ENCODE measurements at places on chromosomes 12 and 14.
A peak's percentile ranks its signal among the peaks of the same experiment; 100 is the strongest.

DNA sequence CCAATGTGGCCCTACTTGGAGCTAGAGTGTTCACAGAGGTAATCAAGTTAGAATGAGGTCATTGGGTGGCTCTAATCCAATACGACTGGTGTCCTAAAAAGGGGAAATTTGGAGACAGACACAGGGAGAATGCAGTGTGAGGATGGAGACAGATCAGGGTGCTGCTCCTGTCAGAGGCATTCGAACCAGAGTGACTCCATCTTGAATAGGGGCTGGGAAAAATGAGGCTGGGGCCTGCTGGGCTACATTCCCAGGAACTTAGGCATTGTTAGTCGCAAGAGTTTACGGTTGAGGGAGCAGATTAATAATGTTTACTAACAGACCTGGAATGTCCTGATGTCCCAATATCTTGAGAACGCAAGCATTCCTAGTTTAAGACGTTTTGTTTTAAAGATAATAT is 20.2 kb downstream of the TNFAIP2 start:
- no peak for DNase-seq

DNA sequence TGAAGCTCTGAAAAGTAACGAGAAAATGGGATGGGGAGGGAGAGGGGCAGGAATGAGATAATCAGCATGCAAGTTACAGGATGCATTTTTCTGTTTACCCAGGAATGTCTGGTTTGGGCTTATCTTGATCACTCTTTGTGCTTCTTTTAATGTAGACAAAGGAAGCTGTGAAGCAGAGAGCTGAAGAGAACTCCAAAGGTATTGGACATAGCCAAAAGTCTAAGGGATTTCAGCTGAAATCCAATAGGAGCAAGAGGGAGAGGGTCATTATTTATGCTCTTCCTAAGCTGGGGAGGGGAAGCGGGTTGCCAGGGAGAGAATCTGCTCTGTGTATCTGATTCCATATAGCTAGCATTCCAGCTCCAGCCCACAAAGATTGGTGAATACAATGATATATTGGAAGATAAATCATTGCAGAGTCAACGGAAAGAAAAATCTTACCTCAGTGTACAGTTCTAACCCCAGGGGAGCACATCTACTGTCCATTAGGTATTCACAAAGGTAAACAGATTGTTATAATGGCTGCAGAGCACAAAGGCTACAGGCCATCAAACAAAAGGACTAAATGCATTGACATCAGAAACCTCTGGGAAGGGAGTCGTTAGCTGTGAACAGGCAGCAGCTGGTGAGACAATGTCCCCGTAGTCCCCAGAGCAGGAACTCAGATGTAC is 61.0 kb upstream of the PELI2 start:
- DNase-seq: no peak

DNA sequence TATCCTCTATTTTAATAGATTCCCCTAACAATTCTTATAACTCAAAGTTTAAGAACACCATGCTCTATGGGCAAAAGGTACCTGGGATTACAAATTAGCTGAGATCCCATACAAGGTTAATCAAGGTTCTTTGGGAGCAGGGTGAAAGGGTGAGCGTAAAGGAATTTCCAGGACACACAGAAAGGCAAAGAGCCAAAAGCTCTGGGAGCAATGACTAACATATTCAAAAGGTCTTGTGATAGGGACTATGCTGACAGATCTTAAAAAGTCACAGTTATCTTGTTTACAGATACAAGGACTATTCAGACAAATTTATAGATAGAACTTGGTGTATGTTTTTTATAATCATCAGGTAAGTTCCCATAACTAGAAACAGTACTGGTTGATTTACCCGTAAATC is 19.5 kb upstream of the PPFIBP1 start:
- no peak for DNase-seq

- DNase-seq: peak; percentile 19
Measured at GRCh38 chr12:123937707-123938591, 34.7 kb downstream of the CCDC92 start.

DNA sequence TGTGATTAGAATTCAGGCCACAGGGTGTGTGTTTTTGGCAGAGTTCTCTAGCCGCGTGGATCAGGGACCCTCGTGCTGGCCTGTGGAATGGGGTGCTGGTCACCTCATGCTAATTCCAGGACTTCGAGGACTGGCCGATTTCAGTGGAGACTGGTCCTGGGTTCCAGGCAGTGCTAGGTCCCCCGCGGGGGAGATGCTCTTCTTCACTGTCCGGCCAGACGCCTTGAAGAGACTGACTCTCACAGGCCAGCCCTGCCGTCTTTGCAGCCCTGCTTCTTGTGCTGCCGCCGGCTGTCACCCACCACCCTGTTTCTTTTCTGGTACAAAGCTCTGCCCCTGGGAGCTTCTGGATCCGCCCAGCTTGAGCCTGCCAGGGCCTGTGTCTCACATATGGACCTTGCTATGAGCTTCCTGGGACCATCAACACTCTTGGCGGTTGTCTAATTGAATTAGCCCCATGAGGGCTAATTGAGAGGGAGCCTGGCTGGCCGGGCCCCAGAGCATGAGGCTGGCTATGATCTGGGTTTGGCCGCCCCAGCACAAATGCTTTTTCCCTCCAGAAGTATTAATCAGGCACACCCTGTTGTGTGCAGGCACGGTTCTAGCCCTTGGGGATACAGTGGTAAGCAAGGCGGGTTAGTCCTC is 8.2 kb downstream of the MLXIP start:
- no peak for DNase-seq

DNA sequence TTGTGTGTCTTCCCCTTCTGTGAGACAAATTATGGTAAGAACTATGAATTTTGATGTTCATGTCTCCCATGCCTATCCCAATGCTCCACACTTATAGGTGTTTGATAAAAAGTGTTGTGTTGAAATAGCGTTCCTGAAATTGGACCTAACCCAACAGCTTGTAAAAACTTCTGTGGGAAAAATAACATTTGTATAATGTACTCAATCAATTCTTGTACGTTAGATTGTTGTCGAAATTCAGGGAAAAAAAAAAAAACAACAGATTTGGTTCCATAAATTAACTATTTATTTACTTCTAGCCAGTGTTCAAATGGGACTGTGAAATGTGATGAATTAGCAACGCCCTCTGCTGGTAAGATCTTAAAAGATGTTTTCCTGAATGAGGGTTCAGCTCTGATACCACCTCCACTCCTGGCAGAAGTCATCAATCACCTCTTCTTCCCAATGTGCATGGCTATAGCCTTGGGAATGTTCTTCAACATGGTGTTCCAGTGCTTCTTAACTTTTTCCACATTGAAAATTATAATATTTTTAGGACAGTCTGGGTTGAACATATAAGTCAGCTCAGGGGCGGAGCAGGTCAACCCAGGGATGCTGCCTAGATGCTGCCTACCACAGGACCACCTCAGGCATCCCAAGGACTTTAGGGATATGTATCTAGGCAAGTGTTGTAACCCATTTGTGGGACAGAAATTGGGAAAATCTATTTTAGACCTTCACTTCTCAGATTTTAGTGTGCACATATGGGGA is 170.6 kb downstream of the OTOGL start:
- no peak for DNase-seq

DNA sequence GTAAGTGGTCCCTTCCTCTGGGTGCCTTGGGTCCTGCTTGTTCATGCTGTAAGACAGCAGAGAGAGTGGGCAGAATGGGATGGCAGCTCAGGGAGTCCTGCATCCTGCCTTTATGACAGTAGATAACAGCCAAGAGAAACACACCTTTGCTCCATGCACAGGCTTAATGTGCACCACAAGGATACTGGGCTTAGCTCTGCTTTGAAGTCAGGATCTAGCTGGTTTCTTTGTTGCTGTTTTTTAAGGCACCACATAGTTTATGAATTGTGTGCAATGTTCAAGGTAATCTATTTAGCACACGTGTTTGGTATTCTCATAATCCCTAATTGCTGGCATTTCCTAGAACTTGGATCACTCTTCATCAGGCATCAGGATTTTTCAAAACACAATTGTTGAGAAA is 239.5 kb upstream of the DCN start:
- DNase-seq: no peak

DNA sequence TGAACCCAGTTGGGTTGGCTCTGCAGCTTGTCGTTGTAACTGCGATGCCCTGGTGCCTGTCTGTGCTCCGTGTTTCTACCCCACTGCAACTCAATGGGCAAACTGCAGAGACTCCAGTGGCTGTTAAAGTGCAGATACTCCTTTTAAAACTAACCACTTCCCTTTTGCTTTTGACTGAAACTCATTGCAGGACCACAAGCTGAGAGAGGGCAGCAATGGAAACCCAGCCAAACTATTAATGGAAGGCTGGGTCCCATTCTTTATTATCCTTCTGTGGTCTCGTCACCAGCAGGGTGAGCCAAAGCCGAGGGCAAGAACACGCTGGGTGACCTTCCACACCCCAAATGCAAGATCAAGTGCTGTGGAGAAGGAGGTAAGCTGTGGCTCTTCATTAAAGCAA is 910.4 kb downstream of the VRK1 start:
- DNase-seq: no peak

DNA sequence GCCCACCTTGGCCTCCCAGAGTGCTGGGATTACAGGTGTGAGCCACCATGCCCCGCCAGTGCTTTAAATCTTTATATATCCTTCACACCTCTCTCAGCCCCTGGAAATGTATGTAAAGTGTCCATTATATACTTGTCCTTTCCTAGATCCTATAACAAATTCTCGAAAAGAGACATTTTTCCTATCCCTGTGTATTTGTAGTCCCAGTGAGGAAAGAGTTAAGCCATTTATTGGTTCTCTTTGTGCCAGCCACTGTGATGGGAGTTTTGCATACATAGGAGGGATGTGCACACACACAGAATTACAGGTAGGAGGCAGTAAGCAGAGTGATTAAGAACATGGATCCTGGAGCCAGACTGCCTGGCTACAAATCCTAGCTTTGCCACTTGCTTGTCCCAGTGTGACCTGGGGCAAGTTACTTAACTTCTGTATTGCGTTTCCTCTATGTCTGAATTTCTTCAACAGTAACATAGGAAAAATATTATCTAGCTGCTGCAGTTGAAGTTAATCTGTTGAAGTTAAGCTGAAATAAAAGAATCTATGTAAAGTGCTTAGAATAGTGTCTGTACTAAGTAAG is 2.1 kb upstream of the RABGGTA start:
- DNase-seq: no peak

GRCh38 chr12:131833896-131834641 is 5.9 kb downstream of the MMP17 start:
- DNase-seq: no peak

DNA sequence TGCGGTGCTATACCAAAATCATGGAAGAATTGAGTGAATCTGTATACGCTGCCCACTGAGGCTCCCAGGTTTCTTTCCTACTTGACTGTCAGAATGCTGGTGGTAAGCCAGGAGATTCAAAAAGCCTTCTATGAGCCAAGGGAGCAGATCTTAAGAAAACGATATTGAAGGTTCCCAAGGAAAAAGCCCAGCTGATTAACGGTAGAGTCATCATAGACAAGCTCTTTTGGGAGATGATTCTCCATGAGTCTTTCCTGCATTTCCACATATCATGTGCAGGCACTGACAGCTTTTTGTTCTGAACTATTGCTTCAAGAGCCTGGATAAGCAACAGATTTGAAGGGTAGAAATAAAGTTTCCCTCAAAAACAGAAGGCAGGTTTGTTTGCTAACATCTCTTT is 17.5 kb downstream of the SLC35F4 start:
- DNase-seq: no peak

DNA sequence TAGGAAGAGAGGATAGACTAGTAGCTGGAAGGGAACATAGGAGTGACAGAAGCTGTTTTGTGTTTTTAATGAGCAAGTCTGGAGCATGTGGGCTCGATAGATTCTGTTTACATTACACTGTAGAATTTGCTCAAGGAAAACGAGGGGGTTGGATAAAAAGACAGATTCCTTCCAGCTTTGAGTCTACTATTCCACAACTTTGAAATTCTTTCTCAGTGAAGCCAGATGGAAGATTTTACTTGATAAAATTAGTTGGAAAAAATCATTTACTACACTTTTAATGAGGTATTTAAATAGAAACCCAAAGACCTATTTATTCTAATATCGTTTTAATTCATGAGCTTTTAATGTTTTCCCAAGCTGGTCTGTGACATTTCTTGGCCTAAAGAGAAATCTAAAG is 19.5 kb upstream of the EPS8 start:
- no peak for DNase-seq

DNA sequence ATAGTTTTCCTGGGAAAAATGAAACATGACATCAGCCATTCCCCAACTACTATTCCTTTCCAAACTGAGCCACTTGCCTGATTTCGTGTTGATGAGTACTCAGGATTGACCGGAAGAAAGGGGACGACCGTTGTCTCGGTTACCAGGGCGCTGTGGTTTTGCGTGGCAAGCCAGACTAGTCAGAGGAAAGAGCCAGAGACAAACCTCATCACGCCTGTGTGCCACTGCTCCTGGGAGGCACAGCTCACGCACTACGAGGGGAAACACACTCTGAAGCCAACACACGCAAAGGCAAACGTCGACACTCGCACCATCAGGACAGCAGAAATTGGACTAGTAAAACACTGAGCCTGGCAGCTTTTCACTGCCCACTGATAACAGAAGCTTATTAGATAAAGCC is 35.0 kb downstream of the GIT2 start:
- DNase-seq: no peak

GRCh38 chr14:89654998-89655397 is 238.0 kb upstream of the FOXN3 start:
- DNase-seq: no peak

- DNase-seq: no peak
Measured at GRCh38 chr14:88196116-88196890, 126.8 kb downstream of the KCNK10 start.

DNA sequence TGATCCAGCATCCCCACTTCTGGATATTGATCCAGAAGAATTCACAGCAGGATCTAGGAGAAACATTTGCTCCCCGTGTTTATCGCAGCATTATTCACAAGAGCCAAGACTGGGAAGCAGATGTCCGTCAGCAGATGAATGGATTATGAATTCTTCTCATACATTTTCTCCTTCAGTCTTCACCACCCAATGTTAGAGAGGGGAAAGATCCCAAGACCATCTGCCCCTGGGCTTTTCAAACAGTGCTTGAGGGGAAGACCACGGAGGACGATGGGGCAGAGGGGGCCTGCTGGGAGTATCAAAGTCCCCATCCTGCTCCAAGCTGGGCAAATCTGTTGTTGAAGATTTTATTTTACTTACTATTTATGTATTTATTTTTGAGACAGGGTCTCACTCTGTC is 41.1 kb downstream of the SERPINA3 start:
- DNase-seq: no peak

- DNase-seq: no peak
Measured at GRCh38 chr12:133202493-133203343, 21.4 kb downstream of the ZNF268 start.

DNA sequence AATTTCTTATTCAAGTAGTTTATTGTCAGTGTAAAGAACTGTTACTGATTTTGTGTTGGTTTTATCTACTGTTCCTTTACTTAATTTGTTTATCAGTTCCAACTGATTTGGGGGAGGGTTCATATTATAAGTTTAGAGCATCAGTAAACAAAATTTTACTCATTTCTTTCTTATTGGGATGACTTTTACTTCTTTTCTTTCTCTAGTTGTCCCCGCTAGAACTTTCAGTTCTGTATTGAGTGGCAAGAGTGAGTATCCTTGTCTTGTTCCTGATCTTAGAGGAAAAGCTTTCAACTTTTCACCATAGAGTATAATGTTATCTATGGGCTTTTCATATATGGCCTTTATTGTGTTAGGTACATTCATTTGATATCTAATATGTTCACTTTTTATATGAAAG is 584.1 kb downstream of the LRFN5 start:
- DNase-seq: no peak

Measured in stimulated activated CD8-positive, alpha-beta memory T cell treated with anti-CD3 and anti-CD28 coated beads, Interleukin-4, amount 100 ng/mL, for 4 hours (primary cell).